ENCODE measurements at places on chromosomes 6 and 20.

DNA sequence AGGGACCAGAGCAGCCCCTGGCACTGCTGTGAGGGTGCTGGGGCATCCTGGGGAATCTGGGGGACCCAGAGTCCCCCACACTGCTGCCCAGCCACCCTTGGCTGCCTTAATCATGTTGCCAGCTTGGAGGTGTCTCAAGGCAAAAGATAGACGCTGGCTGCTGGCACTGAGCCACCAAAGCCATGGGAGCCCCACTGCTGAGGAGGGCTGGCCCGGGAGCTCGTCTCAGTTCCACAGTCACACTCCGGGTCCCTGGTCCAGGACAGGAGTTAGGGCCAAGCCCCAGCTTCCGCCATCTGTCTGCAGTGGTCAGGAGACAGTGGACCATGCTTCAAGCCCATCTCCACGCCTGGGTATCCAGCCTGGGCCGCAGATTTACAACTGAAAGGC, 41.0 kb upstream of the HMGA1 start:
- no peak for DNase-seq

DNA sequence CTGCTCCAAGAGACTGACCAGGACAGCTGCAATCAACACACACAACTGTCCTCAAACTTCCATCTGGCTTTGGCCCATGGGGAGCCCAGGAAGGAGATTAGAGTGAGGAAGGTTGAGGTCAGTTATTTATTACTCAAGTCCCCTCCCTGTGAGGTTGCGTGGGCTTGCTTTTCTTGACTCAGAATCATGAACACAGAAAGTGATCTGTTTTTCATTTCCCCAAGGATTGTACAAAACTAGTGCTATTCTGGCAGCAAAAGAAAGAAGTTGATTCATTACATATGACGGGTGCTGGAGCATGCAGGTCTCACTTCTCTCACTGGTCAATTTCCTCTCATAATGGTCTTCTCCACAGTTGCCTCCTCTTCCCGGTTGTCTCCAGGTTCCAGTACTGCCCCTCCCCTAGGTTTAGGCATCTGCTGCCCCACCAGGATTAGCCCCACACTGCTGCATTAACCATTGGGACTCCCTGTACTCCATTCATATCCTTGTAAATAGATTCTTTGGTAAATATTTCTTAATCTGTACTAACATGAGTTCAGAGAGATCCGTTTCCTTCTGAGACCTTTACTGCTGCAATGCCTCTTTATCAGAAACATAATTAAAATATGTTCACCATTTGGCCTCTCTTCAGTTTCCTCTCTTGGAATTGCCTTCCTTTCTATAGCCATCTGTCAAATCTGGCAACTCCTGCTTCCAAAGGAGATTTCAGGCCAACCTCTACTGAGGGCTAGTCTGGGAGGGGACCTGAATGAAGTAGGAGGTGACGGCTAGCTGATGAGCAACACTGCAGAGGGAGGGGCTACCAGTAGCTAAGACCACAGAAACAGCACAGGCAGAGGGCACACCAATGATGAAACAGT, 888.8 kb downstream of the QKI start:
- DNase-seq: no peak

DNA sequence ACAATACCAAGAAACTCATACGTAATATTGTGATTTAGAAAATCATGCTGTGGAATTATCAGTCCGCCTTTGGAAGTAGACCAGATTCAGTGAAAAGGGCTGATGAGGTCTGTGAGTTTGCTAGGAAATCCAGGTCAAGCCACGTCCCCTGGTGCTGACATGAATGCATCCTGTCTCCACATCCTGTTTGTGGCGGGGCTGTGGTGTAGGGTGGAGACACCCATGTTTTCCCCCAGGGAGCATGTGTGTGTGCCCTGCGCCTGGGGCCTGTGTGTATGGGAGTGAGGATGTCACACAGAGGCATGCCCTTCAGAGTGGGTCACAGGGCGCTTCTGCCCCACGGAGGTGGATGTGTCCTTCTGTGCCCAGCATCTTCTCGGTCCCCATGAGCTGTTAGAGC, 109.1 kb downstream of the SASH1 start:
- DNase-seq: no peak

DNA sequence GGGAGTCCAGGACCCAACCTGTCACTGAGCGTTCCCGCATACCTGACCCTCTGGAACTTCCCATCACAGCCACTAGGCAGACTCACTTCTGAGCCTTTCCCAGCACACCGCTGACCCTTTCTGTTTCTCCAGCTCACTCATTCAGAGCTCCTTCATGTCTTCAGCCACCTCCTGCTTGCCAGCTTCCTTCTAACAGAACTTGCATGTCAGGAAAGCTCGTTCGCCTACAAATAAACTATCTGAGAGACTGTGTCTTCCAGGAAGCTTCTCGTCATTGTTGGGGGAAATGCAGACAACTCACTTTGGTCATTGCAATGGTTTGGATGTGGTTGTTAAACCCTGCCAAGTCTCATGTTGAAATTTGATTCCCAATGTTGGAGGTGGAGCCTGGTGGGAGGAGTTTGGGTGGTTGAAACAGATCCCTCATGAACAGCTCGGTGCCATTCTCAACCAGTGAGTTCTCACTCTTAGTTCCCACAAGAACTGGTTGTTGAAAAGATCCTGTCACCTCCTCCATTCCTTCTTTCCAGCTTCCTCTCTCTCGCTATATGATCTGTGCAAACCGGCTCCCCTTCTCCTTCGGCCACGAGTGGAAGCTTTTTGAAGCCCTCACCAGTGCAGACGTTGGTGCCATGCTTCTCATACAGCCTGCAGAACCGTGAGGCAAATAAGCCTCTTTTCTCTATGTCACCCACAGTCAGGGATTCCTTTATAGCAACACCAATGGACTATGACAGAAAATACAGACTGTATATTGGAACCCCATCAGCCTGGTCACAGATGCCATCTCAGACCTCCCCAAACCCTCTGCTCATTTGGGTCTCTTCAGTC, 1.4 kb upstream of the MUC21 start:
- no peak for DNase-seq

DNA sequence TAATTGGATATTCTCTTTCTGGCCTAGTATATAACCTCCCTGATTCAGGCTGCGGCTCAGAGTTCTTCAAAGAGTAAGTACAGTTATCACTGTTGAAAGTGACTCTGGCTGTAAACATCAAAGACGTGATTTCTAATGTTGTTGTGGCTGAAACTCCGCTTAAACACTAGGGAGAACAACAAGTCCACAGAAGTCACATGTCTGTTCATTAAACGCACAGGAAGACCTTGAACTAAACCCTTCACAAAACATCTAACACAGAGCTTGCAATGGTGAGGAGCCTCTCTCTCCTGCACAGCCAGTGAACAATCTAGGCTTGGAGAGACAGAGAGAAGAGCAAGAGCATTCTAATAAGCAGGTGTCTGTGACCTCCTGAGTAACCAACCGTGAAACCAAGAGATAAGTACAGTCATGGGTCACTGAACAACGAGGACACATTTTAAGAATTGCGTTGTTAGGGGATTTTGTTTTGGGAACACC, 249.3 kb downstream of the PRKN start:
- DNase-seq: no peak

All from NCI-H2081 treated with DMSO at 0.1 percent for 48 hours (cell line).